Astrocyte (in vitro differentiated cells and primary cell): ENCODE measurements at places on chromosomes 12 and 14.
A peak's percentile ranks its signal among the peaks of the same experiment; 100 is the strongest.

GRCh38 chr14:23663127-23663526, 27.0 kb downstream of the DHRS2 start:
- no peak overlapping the region for H3K27ac ChIP-seq
- H3K36me3 ChIP-seq, result no peaks in the 10 kb centered on the region
- no peak for DNase-seq
- H3K27me3 ChIP-seq, result no peaks in the 10 kb centered on the region
- H3K4me3 ChIP-seq, result no peak overlapping the region

GRCh38 chr12:46050805-46051204, 60.4 kb upstream of the SCAF11 start:
- no peaks in the 10 kb centered on the region for H3K4me1 ChIP-seq
- no peak overlapping the region for H3K4me3 ChIP-seq

GRCh38 chr14:75088566-75089373, 19.3 kb downstream of the ZC2HC1C start:
- peak; percentile 23 for DNase-seq
- no peaks in the 10 kb centered on the region for H3K27me3 ChIP-seq
- H3K4me3 ChIP-seq, result no peak overlapping the region
- no peak overlapping the region for H3K27ac ChIP-seq
- H3K36me3 ChIP-seq, result peaks cover 26% of the 10 kb centered on the region

- no peaks in the 10 kb centered on the region for H3K27me3 ChIP-seq
- DNase-seq, result no peak
- H3K27ac ChIP-seq, result no peak overlapping the region
- H3K4me3 ChIP-seq, result no peak overlapping the region
- no peaks in the 10 kb centered on the region for H3K36me3 ChIP-seq
Measured at GRCh38 chr14:52494444-52494843, 57.9 kb downstream of the TXNDC16 start.

DNA sequence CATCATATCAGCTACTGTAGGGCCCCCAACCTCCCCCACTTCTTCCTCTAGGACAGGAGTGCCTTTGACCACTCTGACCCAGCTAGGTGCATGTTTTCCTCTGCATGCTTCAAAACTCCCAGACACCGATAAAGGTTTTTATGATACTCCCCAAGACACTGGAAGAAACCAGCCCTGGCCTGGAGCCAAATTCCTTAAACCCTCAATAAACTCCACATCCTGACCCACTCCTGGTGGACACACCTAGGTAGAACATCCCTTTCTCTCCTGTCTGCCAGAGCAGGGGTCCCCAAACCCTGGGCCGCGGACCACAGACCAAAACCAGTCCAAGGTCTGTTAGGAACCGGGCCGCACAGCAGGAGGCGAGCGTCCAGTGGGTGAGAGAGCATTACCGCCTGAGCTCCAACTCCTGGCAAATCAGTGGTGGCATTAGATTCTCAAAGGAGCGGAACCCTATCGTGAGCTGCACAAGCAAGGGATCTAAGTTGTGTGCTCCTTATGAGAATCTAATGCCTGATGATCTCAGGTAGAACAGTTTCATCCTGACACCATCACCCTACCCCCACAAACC, 49.6 kb downstream of the NT5DC3 start:
- no peaks in the 10 kb centered on the region for H3K27me3 ChIP-seq
- no peak for DNase-seq
- H3K36me3 ChIP-seq, result peaks cover 28% of the 10 kb centered on the region
- H3K27ac ChIP-seq, result no peak overlapping the region
- H3K4me1 ChIP-seq, result no peaks in the 10 kb centered on the region
